Mesendoderm (in vitro differentiated cells): ENCODE measurements at places on chromosomes 5 and 9.

DNA sequence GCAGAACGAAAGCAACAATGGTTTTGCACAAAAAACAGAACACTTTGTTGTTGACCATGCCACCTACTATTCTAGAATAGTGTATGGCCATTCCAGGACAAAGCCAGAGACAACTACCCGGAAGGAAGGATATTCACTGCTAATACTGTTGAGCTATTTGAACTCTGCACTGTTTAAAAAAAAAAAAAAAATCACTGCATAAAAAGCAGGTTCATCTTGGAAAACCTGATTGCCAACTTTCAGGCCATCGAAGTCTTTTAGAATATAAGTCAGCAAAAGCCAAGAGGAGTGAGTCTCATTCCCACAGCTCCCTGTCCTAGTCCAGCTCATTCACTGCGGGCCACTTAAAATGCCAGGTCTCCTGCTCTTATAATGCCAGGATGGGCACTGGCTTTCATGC lies 4.0 kb downstream of the ENC1 start:
- no peak for DNase-seq

- peak; percentile 22 for DNase-seq
Measured at GRCh38 chr9:101739311-101739710, 864 bp upstream of the GRIN3A start.

DNA sequence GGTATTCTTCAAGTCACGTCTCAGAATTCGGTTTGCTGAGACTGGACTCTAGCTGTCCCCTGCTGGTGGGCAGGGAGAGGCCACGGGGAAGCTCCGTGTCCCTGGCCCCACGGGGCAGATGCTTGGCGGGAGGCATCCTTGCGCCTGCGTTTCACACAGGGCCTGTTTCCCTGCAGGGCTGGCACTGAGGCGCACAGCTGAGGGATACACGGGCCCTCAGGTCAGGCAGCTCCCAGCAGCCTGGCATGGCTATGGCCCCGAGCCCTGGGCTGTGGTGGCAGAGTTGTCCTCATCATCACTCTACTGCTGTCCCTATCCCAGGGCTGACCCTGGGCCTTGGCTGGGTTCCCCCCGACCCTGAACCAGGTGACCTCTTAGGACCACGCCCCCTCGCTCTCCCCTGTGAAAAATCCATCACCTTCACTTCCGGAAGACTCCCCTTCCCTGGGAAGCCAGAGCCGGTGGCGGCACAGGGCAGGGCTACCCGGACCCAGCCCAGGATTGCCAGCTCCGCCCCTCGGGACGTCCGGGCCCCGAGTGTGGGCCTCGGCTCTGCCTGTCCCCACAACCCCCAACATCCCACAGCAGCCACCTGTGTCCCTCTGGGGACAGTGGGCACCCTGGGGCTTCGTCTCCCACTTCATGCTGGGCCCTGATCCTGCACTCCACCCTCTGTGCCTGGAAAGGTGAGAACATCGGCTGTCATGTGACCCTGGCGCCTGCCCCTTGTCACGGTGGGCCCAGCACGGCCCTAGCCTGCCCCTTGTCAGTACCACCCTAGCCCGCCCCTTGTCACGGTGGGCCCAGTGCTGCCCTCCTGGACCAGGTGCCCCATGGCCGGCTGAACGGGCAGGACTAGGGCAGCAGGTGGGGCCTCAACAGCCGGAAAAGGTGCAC lies 5.0 kb downstream of the DPP7 start:
- no peak for DNase-seq

DNA sequence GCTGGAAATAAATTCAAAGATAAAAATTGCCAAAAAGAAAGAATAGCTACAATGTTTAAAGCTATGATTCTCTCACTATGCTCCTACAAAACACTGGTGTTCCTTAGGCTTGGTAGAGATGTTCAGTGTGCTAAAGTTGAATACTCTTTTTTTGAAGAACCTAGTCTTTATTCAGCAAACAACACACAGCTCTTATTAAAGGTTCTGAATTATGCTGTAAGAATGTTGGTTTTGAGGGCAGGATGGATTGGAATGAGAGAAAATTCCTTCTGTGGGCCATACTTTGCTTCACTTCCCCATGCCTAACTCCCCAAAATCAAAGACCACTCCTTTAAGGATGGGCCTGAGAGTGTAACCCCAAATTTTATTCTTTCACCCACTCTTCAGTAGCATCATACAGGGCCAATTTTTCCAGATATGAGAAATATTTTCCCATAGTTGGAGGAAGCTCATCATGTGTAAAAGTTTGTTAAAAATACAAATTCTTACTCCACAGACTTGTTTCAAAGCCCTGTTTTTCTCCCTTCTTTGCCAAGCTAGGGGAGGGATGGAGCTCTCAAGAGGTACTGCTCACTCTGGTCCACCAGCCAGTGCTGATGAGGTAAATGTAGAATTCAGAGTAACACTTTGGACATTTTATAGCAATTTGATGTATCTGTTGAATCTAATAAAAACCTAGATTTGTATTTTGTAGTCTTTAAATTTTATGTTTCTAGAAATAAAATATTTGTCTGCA lies 99.3 kb downstream of the GDNF start:
- DNase-seq, result no peak

DNA sequence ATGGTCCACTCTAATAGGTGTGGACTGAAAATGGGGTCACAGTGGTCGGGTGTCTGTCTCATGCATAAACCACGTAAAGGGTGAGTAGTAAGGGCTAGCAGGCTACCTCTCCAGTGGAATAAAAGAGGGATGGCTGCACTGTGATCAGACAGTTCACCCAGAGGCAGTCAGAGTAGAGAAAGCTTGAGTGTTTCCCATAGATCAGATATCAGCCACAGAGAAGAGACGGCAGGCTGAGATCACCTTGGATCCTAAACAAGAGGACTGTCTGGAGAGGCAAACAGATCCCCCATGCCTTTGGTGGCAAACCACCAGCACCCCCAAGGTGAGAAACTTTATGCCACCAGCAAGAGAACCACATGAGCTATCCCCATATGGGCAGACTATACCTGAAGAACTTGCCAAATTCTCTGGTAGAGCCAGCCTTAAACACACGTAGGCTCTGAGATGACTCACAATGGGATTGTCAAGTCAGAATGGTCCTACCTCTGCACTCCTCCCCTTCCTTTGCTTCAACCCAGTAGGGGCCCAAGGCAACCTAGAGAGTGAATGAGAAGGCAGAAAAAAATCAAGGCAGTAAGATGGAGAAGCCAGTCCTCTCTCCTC lies 205.2 kb upstream of the MAP3K1 start:
- DNase-seq, result peak; percentile 53

DNA sequence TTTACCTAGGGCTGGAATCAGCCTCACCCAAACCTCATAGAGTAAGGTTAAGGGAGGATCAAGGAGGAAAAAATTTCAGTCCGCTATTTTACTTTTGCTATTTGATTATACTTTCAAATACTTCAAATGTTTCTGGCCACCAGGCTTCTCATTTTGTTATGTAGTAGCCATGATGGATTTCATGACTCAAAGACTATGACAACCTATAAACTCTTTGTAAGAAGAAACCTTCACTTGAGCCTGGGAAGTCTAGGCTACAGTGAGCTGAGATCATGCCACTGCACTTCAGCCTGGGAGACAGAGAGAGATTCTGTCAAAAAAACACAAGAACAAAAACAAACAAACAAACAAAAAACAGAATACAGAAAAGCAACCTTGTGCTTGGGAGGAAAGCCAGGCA lies 293.6 kb upstream of the TNC start:
- DNase-seq, result peak; percentile 9

GRCh38 chr5:59126708-59127573 lies 544.1 kb downstream of the RAB3C start:
- peak; percentile 63 for DNase-seq

- no peak for DNase-seq
Measured at GRCh38 chr5:4319478-4320128, 724.0 kb downstream of the IRX1 start.

- no peak for DNase-seq
Measured at GRCh38 chr5:179264053-179264782, 81.0 kb downstream of the ADAMTS2 start.

- no peak for DNase-seq
Measured at GRCh38 chr9:80789831-80790230, 899.5 kb downstream of the TLE1 start.

GRCh38 chr5:177370488-177371119 lies 12.9 kb downstream of the RGS14 start:
- peak; percentile 99 for DNase-seq

GRCh38 chr9:72424131-72424530 lies 59.1 kb upstream of the ZFAND5 start:
- no peak for DNase-seq

DNA sequence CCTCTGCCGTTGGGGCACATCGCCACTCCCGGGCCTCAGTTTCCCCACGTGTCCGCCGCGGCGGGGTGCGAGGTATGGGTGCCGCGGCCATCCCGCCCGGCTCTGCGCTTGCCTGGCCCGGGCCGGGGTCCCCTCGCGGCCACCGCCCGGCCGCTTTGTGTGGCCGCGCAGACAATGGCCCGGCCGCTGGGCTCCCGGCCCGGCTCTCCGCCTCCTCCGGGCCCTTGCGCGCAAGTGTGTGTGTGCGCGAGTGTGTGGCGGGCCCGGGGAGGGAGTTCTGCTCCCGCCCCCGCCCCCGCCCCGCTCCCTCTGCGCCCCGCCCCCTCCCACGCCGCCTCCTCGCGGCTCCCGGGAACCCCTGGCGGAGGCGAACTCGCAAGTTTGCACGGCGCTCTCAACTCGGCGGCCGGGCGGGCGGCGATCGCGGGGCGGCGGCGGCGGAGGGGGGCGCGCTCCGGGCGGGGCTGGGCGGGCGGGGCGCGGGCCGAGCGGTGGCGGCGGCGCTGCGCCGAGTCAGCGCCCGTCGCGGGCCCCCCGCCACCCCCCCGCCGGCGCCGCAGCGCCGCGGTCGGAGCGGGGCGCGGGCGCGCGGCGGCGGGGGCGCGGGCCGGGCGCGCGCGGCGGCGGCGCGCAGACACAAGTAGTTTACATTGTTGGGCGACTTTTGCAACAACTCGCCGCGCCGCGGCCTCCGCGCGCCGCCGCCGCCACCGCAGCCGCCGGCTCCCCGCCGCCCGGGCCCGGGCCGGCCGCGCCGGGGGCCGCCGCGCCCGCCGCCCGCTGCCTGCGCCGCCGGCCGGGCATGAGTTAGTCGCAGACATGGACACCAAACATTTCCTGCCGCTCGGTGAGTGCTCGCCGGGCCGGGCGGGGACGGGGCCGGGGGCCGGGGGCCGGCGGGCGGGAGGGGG lies at the start of gene RXRA:
Gene RXRA, plus strand, starts transcription at position 643 of the 911 bp plus-strand sequence. Its CDS starts 177 bp downstream, at position 820.
- peak; percentile 82 for DNase-seq

DNA sequence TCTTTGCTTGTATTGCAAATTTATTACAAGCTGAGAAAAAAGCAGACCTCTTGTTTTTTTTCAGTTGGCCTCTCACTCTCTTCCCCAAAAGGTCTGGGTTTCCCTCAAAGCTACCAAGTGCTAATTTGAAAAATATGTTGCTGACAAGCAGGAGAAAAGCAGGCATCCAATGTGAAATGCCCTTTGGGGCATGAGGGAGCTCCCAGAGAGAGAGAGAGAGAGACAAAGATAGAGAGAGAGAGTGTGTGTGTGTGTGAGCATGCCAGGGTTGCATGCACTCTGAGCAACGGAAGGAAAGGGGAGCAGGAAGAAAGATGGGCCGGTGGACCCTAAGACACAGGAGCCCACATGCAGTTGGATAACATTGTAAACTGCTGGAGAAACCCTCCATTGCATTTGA lies 358.4 kb downstream of the TMEM38B start:
- peak; percentile 7 for DNase-seq

GRCh38 chr5:95583992-95584391 lies 29.1 kb downstream of the ARSK start:
- no peak for DNase-seq

GRCh38 chr9:136705564-136705963 lies 6.8 kb upstream of the DIPK1B start:
- DNase-seq, result no peak

- DNase-seq, result no peak
Measured at GRCh38 chr9:77766587-77766986, 118.5 kb upstream of the GNA14 start.

GRCh38 chr5:17413691-17414090 lies 84.3 kb upstream of the TAF11L2 start:
- no peak for DNase-seq

GRCh38 chr5:104265531-104266140 lies 703.0 kb upstream of the NUDT12 start:
- DNase-seq, result peak; percentile 69

GRCh38 chr5:87122151-87122977 lies 145.3 kb upstream of the RASA1 start:
- no peak for DNase-seq

- DNase-seq, result peak; percentile 50
Measured at GRCh38 chr5:140828362-140828737, 590 bp downstream of the PCDHA6 start.

DNA sequence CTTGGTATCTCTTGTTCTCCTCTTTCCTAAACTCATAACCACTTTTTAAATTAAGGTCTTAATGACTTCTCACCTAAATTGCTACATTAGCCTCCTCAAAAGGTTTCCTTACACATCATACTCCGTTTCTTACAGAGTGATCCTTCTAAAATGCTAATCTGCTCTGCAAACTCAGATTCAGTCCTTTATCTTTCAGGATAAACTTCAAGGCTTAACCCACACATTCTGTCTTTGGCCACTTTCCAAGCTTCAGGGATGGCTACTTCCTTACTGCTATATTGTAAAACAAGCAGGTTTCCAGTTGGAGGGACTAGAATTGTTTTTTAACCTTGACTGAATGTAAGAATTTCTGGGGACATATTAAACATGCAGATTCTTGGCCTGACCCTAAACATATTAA lies 105.5 kb upstream of the CHD1 start:
- no peak for DNase-seq

DNA sequence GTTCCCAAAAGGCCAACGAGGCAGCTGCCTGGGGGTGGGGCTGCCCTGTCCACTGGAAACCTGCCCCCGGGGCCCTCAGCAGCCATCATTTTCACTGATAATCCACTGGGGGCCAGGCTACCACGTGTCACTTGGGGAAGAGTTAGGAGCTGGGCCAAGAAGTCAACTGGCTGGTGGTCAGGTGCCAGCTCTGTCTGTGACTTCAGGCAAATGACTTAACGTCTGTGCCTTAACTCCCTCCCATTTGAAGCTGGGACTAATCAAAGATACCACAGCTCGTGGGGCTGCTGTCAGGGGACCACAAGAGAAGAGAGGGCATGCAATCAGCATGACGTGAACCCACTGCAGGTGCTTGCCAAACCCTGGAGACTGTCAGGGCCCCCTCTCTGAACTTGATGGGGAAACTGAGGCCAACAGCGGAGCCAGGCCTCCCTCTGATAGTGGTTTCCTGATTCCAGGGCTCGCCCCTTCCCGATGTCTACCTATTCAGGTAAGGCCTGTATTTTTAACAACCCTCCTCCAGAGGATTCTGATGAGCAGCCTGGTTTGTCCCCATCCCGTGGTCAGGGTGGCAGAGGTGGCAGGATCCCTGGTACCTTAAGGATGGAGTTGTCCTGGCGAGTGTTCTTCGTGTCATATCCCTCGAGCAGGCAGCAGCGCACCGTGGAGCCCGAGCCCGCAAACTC lies 12.3 kb upstream of the DPM2 start:
- DNase-seq, result no peak

- DNase-seq, result no peak
Measured at GRCh38 chr9:15150939-15151338, 156.1 kb downstream of the TTC39B start.
